ENCODE measurements at places on chromosomes 3 and 15.

- no peak for DNase-seq
Measured at GRCh38 chr3:156793400-156793799, 32.8 kb upstream of the LEKR1 start.

DNA sequence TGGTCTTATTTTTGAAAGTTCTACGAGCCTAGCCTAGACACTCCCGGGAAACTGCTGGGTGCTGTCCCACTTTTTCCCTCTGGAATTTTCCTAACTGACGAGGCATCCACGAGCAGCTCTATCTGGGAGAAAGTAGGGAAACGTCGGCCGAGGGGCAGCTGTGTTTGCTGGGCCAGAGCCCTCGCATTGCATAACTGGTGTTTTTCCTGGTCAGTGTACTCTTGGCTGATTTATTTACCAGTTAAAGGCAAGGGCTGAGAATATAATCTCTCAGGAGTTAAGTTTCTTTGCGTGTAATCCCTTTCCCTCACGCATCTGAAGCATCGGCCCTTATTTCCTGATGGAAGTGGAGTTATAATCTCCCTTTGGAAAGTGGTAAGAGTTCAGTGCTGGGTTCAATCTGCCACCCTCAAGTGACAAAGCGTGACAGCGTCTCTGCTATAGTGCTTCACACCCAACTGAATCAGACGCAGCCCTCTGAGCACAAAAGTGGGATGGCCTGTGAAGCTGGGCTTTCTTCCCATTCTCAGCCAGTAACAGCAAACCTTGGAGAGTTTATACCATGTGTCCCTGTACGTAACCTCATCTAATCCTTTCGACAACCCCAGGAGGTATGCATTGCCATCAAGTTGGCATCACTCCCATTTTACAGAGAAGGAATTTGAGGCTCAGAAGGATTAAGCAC, 311.5 kb downstream of the RORA start:
- no peak for DNase-seq

GRCh38 chr3:124033360-124034015, 41.6 kb upstream of the ROPN1 start:
- no peak for DNase-seq

- DNase-seq: peak; percentile 42
Measured at GRCh38 chr3:159807137-159808040, 181.2 kb upstream of the IL12A start.

- no peak for DNase-seq
Measured at GRCh38 chr3:127655641-127656040, 17.1 kb upstream of the ABTB1 start.

DNA sequence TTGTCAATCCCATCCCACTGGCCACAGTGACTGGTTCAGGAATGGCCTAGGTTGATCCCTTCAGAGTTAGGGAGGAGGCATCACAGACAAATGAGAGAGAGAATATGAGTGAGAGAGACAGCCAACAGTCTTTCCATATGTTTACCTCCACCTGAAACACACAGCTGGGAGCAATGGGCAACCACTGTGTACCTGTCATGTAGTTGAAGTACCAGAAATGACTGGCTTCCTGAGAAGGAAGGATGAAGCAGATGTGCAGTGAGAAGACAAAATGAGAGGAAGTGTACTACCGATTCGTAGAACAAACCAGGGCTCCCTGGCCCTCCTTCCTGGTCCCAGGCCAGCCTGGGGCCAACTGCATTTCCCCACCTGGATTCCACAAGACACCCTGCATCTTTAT, 27.4 kb downstream of the SRGAP3 start:
- no peak for DNase-seq

DNA sequence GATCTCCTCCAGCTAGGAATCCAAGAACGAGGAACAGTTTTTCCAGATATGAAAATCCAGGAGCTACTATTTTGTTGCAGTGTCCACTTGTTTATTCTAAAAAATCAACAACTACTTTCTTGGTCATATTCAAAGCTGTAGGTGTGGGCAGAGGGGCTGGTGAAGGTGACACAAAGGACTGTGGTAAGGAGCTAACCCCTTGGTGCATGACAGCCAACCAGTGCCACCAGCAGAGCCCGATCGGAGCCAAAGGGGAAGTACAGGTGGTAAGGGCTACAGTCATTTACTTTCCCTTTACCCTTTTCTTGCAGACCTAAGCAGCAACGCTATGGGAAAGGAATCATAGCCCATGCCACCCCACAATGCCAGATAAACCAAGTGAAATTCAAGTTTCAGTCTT, 30.7 kb downstream of the PLA1A start:
- no peak for DNase-seq

GRCh38 chr3:108130236-108130635, 39.4 kb upstream of the CD47 start:
- DNase-seq: no peak

- no peak for DNase-seq
Measured at GRCh38 chr15:59053482-59053881, 51.5 kb upstream of the CCNB2 start.

- DNase-seq: no peak
Measured at GRCh38 chr3:27147215-27147614, 222.0 kb downstream of the NEK10 start.

GRCh38 chr3:12861611-12862010, 20.2 kb upstream of the RPL32 start:
- DNase-seq: no peak

DNA sequence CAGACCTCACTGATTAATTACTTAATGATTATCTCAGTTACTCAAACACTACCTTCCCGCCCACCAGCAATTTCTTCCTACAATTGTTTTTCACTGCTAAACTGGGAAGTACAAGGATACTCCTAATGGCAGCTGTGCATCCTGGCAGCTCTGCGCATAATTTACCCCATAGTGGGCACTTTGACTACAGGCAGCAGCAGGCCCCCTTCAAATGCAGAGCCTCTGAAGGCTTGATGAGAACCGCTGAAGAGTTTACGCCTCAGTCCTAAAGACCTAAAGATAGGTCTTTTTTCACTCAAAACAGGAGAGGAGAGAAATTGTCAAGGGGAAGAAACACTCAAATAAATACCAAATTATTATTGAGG, 10.7 kb downstream of the CCDC32 start:
- DNase-seq: peak; percentile 87

DNA sequence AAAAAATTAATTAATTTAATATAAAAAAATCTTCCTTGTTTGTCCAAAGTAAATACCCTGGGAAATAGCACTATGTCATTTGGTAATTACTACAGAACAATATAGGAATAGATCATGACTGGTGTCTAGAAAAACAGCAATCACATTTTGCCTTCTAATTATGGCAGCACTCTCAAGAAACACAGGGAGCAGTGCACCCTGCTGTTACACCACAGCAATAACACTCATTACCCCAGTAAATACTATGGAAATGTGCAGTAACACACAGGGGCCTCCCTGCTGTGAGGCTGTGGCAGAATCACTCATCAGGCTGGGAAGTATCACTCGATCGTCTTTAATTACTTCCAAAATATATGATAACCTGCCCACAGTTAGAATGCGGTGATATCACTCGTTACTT, 646.0 kb downstream of the TUSC7 start:
- peak; percentile 56 for DNase-seq

DNA sequence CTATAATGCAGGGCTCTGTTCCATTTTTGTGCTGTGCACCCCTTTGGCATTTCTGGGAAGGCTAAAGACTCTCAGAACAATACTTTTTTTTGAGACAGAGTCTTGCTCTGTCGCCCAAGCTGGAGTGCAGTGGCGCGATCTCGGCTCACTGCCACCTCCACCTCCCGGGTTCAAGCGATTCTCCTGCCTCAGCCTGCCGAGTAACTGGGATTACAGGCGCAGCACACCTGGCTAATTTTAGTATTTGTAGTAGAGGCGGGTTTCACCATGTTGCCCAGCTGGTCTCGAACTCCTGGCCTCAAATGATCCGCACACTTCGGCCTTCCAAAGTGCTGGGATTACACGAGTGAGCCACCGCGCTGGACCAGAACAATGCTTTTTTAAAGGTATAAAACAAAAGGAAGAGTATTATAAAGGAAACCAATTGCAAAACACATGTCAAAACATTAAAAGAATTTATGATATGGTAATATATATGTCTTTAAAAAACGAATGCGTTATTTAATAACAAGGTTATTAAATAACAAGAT, 999 bp downstream of the SQOR start:
- no peak for DNase-seq

DNA sequence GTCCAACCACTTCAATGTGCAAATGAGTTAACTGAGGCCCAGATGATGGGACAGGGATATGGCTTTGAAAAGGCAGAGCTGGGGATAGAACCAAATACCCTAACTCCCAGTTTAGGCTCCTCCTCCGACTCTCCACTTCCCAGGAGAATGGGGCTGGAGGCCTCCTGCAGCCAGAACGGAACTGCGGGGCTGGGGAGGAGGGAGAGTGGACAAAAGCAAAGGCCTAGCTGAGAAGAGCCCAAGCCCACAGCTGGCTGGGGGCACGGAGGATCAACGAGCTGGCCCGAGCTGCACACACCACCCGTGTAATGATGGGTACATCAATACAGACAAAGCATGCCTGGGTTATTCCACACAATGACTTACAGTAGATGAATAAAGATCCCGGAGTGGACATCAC, 74.8 kb downstream of the NUP210 start:
- no peak for DNase-seq
